GM12864 (cell line): ENCODE measurements at places on chromosomes 2 and 18.

DNA sequence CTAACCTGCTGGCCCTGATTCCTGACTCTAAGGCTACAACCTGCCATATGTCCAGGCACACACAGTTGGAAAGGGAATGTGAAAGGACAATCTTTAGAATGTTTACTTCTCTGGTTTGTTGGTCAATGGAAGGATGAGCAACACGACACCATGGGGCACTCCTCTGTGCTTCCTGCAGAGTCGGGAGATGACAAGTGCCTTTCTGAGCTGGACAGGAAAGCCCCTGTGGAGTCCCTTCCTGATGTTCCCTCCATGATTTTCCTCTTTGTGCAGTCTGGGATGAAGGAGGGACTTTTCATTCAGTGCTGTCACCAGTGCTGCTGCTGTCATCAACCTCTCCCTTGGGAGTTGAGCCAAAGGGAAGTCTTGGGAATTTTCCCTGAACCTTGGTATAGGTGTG, 22.6 kb upstream of the SERPINB7 start:
- no peak for DNase-seq

- no peak for DNase-seq
Observed at GRCh38 chr2:9762164-9762563, 81.1 kb upstream of the TAF1B start.

GRCh38 chr2:216757532-216757931, 62.2 kb upstream of the IGFBP5 start:
- no peak for DNase-seq

DNA sequence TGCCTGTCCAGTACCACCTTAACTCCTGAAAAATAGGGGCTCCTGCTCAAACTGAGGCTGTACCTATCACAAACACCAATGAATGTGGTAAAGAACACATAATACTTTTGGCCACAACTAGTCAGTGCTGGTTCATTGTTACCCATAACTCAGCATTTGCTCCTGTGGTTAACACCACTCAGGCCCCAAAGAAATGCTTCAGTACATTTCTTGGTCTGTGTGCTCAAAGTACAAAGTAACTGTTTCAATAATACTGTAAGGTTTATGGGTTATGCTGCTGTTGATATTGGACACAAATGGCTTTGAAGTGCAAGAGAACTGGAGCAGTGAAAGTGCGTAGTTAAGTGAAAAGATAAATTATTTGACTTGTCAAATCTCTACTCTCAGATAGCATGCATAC, 95.0 kb upstream of the TACR1 start:
- DNase-seq, result no peak

DNA sequence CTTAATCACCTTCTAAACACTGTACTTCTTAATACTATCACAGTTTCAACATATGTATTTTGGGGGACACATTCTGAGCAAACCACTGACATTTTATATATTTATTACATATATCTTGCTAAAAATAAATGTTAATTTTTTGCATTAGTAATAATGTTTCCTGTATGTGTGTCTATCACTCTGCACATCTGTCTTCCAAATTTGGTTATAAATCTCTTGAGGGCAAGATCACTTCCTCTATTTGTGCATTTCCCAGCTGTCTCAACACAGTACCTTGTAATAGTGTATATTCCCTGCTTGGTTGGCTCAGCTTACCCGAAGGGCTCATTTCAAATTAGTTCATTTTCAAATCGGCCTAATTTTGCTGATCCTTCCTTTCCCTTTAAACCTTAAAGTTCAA, 617.1 kb upstream of the GYPC start:
- no peak for DNase-seq
